ENCODE measurements at places on chromosomes 12 and 14. TPM values are rescaled to one million over a fixed set of nuclear protein-coding genes. Genes with fewer than 3 reads are reported as not detected.

The TAS2R9 gene
- not detected for total RNA-seq

- no peak for DNase-seq
Observed at GRCh38 chr14:71230897-71231296, 323.6 kb downstream of the PCNX1 start.

The GCH1 gene
- total RNA-seq = 5.1 TPM

DNA sequence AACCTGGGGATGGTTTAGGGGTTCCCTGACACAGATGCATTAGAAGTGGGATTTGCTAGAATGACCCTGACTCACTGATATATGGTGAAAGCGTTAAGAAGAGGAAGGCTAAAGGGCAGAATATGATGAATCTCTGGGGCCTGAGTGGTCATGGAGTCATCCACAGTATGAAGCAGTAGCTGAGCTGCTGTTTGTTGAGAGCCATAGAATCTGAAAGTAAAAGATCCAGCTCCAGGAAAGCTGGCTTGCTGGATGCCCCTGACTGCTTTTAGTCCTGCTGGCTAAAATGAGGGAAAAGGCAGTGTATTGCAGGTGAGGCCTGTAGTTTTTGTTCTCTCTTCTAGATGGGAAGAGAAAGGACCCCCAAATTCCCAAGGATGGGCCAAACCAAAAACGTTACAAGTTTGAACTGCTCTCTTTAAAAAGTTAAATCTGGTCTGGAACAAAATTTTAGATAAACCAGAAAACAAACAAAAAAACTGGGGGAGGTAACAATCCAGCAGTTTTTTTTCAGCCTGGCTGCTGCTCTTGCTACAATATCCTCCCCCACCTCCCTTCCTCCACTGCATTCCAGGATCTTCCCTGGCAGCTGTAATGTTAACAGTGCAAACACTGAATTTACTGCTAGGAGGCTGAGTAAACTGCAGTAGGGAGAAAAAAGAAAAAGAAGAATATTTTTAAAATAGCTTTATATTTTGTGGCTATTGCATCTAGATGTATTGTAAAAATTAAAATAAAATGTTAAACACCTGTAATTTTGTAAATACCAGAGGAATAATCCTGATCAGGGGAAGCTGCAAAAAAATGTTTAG is 16.5 kb downstream of the SEL1L start:
- no peak for DNase-seq

Data from PC-9 (cell line).